ENCODE measurements at places on chromosomes 16 and 17.

DNA sequence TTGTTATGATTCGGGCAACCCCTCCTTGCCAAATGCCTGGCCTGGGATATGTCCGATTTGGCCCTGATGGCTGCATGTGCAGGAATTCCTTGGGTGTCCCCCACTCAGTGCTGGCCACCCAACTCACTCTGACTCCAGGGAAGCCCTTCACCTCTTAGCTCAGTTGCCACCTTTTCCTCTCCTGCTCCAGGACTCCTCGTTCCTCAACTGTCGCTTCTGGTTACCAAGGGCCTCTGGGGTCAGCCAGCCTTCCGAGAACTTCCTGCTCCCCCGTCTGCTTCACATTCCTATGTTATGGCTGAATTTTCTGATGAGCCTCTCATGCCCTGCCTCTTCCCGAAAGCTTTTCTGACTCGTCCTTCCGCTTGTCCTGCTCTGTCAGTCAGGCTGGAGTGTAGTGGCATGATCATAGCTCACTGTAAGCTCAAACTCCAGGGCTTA, 63.5 kb downstream of the SPACA3 start:
- no peak for DNase-seq

- no peak for DNase-seq
These were observed 13.9 kb downstream of the MPRIP start for GRCh38 chr17:17056156-17056539.

GRCh38 chr17:45298546-45299285, 18.1 kb downstream of the MAP3K14 start:
- no peak for DNase-seq

- no peak for DNase-seq
These were observed at the start of gene RNF112 for GRCh38 chr17:19410875-19411620. TSS of gene RNF112 (plus strand) at chr17:19411232. CDS start at chr17:19411409, 177 bp downstream.

GRCh38 chr16:89482817-89483205, 7.5 kb downstream of the ANKRD11 start:
- no peak for DNase-seq

All from large intestine (tissue), 12 donors.